Activated CD4-positive, alpha-beta T cell treated with anti-CD3 and anti-CD28 coated beads, Interleukin-2, amount 50 U/mL, for 4 hours (primary cell): ENCODE measurements at places on chromosomes 4 and X.

- no peak for DNase-seq
These were observed 64.1 kb downstream of the ALPK1 start for GRCh38 chr4:112361181-112361791.

DNA sequence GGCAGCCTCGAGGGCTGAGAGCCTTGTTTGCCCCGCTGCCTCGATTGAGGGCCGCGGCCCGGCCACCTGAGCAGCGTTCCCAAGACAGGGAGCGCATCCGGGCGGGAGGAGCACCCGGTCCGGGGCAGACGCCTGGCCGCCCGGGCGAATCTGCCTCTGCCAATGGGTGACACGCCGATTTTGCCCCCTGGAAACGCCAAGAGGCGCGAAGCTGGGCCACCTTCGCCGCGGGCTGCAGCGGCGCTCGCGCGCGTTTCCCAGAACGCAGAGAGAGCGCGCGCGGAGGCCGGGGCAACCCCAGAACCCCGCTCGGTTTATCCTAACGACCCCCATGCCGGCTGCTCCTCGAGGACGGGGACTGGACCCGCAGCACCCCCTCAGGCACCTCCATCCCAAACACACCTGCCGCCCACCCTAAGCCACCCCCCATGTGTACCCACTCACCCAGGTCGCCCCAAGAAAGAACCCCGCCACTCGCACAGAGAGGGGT, 575 bp downstream of the MAP7D2 start:
- DNase-seq = no peak

DNA sequence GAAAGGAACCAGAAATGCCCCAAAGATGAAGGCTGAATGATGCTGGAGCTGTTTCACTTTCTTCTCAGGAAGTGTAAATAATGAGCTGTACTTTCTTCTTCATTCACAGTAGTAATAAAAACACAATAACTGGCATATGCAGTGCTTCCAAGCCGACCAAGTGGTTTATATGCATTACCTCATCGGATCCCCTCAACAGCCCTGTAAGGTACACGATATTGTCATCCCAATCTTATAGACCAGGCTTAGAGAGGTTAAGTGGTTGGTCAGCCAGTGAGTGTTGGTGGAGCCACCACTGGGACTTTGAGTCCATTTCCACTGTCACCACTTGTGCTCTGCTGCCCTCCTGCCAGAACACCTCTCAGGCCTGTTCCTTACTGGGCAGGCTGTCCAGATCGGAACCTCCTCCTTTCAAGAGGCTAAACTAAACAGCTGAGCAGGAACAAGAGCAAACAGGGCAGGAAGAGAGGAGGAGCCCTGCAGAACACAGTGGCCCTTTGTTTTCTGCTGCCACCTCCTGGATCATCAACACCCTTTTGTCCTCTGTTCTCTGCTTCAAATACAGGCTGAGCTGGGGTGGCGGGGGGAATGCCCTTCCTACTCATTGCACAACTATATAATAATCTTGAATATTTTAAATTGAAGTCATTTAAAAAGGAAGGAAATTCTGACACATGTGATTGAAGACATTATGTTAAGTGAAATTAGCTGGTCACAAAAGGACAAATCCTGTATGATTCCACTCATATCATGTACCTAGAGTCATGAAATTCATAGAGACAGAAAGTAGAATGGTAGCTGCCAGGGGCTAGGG, 112.5 kb upstream of the ATP6AP2 start:
- DNase-seq = peak; percentile 5

DNA sequence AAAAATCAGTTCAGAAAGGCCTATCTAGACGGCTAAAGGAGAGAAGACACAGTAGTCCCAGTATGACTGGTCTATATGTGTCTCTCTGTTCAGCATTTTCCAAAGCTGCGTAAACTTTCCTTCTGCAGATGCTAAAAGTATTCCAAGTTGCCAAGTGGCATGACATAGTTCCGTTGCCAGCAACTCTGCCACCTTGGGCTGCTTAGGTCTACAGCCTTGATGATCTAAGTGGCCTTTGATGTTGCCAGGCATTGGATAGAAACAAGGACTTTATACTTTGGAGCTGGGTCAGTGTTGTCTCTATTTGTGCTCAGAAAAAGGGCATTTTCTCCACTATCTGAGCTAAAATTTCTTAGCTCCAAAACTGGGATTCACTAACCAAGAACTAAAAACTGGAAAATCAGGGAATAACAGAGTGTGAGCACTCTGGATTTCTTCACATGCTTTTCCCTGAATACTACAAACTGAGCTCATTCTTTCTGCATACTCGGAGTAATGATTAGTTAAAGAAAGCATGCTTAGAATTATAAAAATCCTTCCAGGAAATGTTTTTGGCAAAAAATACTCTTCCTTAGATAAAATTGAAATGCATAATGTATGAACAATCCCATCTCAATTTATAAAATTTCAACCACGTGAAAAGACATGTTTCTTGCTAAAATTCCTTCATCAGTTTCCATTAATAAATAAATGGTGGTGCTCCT, 191.4 kb downstream of the ADAMTS3 start:
- no peak for DNase-seq

DNA sequence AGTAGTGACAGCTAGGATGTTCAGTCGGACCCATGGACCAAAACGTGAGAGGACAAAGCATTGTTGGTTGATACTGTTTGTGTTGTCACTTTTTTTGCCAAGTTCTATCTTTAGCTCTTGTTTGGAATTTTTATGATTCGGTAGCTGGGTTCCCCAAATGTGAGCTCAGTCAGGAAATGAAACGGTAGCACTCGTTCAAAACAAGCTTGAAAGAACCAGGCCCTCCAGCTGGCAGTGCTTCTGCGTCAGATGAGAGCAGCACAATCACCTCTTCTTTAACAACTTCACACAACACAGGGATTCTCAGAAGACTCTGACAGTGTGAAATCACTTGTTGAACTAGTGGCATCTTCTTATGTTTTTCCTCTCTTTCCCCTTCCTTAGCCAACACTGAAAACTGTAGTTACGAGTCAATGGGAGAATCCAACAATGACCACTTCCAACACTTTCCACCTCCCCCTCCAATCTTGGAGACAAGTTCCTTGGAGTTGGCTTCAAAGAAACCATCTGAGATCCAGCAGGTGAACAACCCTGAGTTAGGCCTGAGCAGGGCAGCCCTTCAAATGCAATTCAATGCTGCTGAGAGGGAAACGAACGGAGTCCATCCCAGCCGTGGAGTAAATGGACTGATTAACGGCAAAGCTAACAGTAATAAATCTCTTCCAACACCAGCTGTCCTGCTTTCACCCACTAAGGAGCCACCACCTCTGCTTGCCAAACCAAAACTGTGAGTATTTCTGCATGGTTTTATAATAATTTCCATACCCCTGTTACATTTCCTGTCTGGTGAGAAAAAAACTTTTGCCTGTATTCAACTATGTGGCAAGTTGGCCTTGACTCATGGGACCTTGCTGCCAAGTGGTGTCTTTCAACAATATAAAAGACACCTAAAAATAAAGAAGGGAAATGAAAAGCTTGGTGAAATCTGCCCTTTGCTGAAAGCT, 214.6 kb downstream of the PALLD start:
- no peak for DNase-seq

DNA sequence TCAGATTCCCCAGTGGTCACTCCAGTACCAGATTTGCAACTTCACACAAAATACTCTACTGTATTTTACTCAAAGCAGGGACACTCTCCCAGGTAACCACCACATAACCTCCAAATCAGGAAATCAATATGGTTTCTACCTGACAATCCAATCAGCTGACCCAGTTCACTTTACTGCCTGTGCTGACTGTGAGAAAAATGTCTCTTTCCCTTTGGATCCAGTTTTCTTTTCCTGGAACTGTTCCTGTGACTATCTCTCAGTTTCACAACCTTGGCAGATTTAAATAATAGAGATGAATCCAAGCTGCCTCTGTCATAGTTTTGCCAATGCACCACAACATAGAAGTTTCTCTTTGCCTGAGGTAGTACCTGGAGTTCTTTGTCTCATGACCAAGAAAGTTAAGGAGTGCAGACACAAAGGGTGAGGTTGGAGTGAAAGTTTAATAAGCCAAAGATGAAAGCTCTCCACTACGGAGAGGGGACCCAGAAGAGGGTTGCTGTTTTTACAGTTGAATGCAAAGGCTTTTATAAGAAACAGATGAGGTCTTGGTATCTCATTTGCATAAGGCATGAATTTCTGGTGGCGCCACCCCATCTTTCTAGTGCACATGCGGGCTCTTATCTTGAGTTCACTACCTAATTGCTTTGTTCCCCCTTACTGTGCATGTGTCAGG, 29.7 kb upstream of the IL9R start:
- no peak for DNase-seq

GRCh38 chr4:145178740-145179280, 1.6 kb downstream of the OTUD4 start:
- no peak for DNase-seq

DNA sequence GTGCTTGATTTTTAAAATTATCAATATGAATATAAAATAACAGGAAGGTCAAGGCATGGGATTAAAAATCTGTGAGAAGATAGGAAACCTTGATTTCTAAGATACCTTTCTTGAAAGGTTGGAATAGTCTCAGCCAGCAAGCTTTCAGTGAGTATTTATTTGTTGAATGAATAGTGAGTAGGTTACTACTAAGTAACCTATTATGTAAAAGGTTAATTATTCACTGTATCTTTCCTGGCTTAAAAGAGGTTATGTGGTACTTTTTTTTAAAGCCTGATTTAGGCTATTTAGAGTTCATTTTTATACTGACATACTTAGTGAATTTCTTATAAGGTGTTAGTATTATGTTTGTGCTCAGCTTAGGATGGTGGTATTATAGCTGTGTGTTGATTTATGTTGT, 123.5 kb downstream of the PTPN13 start:
- DNase-seq = no peak

DNA sequence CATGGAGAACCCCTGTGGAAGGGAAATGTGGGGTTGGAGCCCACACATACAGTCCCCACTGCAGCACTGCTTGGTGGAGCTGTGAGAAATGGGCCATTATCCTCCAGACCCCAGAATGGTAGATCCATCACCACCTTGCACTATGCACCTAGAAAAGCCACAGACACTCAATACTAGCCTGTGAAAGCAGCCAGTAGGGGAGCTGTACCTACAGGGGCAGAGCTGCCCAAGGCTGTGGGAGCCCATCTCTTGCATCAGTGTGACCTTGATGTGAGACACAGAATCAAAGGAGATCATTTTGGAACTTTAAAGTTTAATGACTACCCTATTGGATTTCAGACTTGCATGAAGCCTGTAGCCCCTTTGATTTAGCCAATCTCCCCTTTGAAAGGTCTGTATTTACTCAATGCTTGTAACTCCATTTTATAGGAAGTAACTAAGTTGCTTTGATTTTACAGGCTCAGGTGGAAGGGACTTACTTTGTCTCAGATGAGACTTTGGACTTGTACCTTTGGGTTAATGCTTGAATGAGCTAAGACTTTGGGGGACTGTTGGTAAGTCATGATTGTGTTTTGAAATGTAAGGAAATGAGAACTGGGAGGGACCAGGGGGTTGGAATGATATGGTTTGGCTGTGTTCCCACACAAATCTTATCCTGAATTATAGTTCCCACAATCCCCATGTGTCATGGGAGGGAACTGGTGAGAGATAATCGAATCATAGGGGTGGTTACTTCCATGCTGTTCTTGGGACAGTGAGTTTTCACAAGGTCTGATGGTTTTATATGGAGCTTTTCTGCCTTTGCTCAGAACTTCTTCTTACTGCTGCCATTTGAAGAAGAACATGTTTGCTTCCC, 352.6 kb downstream of the INPP4B start:
- no peak for DNase-seq
